ENCODE measurements at places on chromosomes 3 and 15.

DNA sequence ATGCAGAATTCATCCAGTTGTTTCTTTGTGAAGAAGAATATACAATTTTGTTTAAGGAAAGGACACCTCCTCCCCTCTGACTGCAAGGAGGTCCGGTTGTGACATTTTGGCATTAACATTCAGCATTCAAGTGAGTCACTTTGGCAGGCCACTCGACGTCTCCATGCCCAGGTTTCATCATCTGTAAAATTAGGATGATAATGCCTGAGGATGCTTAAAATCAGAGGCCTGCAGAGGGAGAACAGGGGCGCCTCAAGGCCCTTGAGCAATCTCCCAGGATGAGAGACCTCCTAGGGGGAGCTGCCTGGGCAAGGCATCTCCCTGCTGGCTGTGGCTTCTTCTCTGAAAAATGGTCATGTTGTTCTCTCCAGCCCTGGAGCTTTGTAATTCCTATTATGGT, 236.0 kb downstream of the CACNA2D3 start:
- DNase-seq, result no peak

DNA sequence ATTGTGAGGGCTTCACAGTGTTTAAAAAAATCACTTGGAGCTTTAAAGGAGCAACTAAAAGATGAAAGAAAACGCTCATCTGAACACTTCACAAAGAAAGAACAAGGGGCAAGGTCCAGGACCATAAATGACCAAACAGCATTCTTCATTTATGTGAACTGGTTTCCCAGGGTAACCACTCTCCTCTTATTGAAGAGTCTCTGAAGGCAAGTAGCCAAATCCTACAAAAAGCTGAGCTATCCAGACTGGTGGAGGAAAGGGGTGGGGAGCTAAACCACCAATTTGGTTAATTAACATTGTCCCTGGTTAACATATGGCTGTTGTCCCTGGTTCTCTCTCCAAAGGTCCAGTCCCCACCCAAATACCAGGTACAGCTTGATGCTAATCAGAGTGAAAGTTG, 58.1 kb downstream of the OSBPL10 start:
- no peak for DNase-seq

DNA sequence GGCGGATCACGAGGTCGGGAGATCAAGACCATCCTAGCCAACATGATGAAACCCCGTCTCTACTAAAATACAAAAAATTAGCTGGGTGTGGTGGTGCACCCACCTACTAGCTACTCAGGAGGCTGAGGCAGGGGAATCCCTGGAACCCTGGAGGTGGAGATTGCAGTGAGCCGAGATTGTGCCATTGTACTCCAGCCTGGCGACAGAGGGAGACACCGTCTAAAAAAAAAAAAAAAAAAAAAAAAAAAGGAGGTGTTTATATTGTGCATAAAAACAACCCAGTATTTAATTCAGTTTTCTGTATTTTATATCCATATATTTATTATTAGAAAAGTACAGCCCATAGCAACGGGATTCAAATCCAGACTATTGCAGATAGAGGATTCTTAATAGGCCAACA, 129.1 kb upstream of the SOX2 start:
- no peak for DNase-seq

DNA sequence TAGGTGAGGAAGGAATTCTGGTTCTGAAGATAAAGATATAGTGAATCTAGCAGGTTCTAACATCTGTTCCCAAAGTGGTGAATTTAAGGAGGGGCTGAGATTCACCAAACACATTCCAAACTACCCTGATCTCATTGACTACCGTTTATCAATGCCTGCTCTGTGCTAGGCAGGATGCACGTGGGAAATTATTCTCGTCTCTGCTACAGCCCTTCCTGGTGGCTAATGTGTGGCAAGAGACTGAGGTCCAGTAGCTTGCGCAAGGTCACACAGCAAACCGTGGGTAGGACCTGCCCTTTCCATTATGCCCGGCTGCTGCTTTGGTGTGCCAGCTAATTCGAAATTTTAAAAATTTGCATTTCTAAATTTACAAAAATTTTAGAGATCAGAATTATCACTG, 209.5 kb upstream of the TRIM42 start:
- DNase-seq, result no peak

DNA sequence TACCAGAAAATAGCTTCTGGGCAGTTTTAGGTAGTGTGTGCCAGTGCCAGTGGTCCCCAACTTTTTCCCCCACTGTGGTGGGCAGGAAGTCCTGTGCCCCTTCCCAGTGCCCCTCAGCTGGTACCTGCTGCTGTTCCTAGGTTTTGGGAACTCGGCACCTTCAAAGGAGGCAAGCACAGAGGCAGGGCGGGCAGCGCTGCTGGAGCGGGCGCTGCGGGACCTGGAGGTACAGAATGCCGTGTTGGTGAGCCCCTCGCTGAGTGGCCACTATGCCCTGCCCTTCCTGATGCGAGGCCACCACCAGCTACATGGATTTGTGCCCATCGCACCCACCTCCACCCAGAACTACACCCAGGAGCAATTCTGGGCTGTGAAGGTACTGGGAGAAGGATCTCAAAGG, 3.1 kb upstream of the ACY1 start:
- DNase-seq, result no peak

DNA sequence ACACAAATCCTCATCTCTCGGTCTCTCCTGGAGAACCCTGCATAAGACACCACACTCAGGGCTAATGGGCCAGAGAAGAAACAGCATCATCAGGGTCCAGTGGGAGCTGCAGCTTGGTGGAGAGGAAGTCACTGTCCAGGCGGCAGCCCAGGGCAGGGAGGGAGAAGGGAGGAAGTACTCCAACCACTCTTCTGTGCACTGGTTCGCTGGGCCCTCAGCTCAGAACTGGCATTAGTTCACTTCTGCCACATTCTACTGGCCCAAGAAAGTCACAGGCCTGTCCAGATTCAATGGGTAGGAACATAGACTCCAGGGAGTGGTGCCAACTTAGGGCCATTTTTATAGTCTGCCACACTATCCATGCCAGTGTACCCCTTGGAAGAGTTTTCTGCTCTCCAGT, 169.0 kb downstream of the ABHD5 start:
- no peak for DNase-seq

- no peak for DNase-seq
These were observed 52.1 kb upstream of the FGD5 start for GRCh38 chr3:14766428-14767244.
